LoVo (cell line): ENCODE measurements at places on chromosomes 2 and 18.

- DNase-seq = no peak
Observed at GRCh38 chr18:76426737-76427305, 68.2 kb downstream of the ZNF516 start.

DNA sequence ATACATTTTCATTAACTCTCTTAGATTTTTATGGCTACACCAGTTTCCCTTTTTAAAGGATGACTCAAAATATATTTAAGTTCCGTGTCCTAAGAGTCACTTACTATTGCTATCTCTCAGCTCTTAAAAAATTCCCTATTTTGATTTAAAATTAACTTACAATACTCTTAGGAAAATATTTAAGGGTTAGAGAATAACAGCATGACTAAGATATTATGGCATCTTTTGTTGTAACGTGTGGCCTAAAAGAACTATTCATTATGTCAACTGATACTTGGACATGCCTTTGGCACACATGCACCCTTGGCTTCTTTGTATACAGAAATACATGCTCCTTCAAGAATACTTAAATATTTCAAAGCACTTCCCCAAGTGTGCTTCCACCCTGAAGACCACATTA, 42.3 kb downstream of the SCN3A start:
- DNase-seq = no peak

DNA sequence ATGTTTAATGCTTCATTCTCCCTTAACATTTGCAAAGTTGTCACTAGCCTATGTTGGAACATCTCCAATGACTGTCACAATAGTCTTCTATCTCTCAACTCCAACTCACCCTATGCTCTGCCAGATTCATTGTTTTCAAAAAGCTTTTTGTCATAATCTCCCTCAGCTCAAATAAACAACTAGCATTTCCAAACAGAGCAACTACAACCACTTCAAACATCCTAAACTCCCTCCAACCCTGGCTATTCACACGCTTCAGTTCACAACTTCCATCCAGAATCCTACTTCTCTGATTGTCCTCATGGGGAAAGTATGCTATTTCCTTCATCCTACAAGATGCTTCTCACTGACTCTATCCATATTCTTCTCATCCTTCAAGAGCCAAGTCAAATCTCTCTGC, 139.2 kb upstream of the VRK2 start:
- no peak for DNase-seq

GRCh38 chr2:74593826-74594772, 39.6 kb downstream of the DOK1 start:
- no peak for DNase-seq

GRCh38 chr2:102603904-102604303, 15.4 kb upstream of the SLC9A2 start:
- DNase-seq = peak; percentile 10

DNA sequence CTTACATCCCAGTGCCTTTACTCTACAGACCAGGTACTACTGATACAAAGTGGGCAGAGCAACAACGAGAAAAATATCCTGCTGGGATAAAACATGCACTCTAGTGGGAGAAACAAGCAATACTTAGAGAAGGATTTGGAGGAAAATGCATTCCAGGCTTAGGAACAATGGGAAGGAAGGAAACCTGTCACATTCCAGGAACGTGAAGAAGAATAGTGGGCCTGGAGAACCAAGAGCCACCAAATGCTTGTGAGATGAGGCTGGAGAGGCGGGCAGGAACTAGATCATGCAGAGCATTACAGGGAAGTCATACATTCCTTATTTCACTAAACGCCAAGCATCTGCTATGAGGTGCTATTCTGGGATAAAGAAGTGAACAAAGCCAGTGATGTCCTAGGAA, 342.3 kb downstream of the DCC start:
- DNase-seq = no peak

- DNase-seq = peak; percentile 40
Observed at GRCh38 chr2:222052934-222053367, 245.8 kb downstream of the PAX3 start.

GRCh38 chr2:227095346-227095745, 68.7 kb downstream of the COL4A4 start:
- no peak for DNase-seq

DNA sequence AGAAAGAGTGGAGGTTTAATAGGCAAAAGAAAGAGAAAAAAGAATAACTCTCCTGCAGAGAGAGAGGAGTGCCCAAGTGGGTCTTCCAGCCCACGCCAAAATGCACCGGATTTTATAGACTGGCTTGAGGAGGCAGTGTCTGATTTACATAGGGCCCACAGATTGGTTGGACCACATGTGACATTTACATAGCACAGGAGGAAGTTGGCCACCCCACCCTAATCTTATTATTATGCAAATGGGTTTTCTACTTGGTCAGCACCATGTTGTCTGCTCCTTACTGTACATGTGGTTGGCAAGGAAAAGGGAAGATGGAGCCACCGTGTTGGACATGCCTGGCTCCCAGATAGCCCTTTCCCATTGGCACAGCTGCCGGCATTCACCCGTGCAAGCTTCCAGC, 56.8 kb downstream of the SP110 start:
- DNase-seq = no peak

DNA sequence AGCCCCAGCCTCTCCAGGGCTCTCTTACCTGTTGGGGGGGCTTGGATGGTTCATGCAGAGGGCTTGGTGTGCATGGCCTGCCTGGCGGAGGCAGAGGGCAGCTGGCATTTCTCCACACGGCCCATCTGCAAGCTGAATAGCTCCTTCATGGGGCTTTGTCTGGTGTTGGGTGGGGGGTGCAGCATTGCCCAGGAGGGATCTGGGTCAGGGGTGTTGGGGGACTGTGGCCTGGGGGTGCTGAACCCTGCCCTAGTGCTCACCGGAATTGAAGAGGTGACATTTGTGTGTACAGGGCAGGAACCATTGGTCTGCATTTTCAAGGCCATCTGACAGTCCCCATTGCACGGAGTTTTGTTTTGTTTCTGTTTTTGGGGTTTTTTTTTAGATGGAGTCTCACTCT, 58.8 kb upstream of the HAAO start:
- DNase-seq = no peak

GRCh38 chr2:6310256-6311215, 555.2 kb downstream of the CMPK2 start:
- DNase-seq = no peak

GRCh38 chr2:122469147-122469546, 713.7 kb downstream of the TSN start:
- DNase-seq = no peak

GRCh38 chr2:14633061-14633460, 544 bp downstream of the LRATD1 start:
- DNase-seq = no peak

- no peak for DNase-seq
Observed at GRCh38 chr2:72036595-72036994, 111.1 kb downstream of the CYP26B1 start.

DNA sequence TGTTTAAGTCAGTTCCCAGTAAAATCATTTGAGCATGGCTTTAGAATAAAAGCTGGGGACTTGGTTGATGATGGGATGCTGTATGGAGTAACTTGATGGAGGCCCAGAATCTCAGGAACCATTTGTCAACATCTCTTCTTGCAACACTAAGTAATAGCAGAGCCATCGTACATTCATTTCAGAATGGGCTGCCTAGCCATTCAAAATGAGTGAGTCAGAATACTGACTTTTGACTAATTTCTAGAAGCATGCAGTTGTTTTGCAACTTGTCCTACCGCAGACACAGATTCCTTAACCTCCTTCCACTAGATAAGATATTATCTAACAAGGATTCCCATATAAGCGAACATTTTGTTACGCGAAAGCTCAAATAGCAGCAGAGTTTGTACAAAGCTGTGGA, 229.5 kb downstream of the CNTNAP5 start:
- DNase-seq = no peak

- DNase-seq = no peak
Observed at GRCh38 chr2:54672590-54673456, 50.6 kb upstream of the EML6 start.

GRCh38 chr2:67888351-67889005, 174.3 kb downstream of the C1D start:
- DNase-seq = no peak

DNA sequence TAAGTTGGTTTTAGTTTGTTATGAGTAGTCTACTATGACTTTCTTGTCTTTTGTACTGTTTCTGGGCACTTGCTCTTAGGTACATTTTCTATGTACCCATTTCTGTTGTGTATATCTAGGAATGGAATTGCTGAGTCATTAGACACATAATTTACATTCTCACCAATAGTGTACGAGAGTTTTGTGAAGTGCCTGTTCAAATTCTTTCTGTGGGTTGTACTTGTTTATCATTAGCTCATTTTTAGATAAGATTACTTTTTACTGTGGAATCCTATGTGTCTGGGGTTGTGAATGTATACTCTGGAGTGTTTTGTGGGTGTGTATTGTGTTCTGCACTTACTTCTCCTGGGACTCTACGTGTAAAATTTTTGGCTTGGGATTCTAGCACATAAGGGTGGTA, 36.6 kb upstream of the CD28 start:
- no peak for DNase-seq

DNA sequence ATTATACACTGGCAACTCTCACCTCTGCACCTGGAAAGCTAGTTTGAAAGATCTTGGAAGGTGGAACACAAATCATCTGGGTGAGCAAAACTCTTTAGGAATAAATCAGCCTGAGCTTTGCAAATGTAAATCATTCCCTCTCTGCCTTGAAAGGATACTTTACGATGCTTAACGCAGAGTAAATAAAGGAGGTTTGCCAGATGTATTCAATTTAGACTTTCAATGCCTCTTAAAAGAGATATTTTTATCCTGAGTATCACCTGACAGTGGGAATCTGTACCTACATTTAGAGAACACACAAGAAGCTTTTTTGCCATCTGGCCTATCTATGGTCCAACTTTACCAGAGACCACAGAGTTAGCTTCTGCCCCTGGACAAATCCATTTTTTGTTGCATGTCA, 983.2 kb upstream of the CDH2 start:
- no peak for DNase-seq

- DNase-seq = no peak
Observed at GRCh38 chr2:215000721-215001120, 137.7 kb downstream of the ABCA12 start.

- DNase-seq = no peak
Observed at GRCh38 chr2:144288438-144288837, 231.5 kb downstream of the ZEB2 start.

DNA sequence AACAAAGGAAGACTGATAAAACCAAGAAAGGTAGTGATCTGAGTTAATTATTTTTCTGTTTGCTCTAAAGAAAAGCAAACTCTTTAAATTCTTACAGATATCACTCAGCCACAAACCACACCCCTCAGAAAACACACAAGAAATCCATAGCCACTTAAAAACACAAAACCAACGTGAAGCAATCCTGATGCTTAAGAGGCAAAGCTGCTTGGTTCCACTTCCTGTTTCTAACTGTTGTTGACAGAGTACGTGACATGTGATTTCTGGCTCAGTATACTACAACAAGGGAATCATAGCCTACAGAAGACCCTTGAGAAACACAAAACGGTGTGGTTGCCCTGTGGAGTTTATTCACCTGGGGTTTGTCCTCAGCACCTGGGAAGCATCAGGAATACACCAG, 240.9 kb upstream of the APCDD1 start:
- peak; percentile 18 for DNase-seq

DNA sequence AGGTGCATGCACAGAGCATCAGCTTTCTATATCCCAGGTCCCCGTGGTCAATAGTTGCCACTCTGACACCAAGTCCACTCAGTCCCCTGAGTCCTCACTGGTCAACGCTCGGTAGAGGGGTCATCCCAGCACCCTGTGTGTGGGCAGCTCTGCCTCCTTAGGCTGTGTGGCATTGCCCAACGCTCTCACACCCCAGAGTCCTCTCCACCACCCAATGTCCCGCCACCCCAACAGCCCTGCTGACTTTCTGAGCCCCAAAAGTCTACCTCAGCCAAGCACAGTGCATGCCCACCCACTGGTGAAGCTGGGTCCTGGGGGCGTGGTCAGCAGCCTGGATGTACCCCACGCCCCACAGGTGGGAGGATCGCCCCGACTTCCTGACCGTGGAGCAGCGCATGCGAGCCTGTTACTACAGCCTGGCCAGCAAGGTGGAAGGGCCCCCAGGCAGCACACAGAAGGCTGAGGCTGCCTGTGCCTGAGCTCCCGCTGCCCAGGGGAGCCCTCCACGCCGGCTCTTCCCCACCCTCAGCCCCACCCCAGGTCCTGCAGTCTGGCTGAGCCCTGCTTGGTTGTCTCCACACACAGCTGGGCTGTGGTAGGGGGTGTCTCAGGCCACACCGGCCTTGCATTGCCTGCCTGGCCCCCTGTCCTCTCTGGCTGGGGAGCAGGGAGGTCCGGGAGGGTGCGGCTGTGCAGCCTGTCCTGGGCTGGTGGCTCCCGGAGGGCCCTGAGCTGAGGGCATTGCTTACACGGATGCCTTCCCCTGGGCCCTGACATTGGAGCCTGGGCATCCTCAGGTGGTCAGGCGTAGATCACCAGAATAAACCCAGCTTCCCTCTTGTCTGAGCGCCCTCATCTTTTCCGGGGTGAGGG, 25.9 kb downstream of the ZAP70 start:
- DNase-seq = no peak

- no peak for DNase-seq
Observed at GRCh38 chr2:240628808-240629618, 3.7 kb downstream of the GPR35 start.

GRCh38 chr2:11132036-11132671, 23.1 kb upstream of the SLC66A3 start:
- no peak for DNase-seq

DNA sequence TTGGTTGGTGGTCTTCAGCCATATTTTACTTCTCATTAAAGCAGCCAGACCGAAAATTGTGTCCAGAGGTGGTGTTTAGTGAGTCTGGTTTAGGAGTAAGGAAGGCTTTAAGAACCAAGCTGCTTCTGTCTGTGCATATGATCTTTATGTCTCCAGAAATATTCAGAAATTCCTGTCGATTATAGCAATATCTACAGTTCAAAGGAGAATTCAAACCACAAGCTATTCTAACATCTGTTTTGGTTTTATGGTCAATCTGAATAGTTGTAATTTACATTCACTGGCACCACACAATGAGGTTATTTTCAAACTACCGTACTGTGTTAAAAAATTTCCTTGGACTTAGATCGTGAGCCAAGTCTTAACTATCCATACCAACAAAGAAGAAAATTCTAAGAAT, 11.3 kb downstream of the UPP2 start:
- DNase-seq = no peak

GRCh38 chr2:225437319-225437718, 37.8 kb downstream of the NYAP2 start:
- DNase-seq = no peak

DNA sequence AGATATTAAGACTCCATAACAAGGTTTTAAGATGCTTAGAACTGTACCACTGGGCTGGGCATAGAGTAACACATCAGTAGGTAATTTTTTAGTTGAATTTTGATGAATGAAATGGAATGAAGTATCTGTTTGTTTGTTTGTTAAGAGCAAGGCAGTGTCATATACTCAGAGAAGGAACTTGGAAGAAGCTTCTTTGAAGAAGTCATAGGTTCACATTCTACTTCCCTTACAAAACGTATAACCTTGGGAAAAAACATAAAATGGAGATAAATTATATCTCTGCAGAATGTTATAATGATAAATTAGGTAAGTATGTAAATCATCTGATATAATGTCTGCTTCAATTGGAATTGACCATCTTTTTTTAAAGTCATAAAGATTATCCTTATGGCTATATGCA, 122.1 kb upstream of the SLC39A10 start:
- DNase-seq = no peak
